Erythroblast (primary cell): ENCODE measurements at places on chromosomes 5 and 9.

GRCh38 chr9:3247211-3247610, 278.6 kb downstream of the RFX3 start:
- DNase-seq = no peak

DNA sequence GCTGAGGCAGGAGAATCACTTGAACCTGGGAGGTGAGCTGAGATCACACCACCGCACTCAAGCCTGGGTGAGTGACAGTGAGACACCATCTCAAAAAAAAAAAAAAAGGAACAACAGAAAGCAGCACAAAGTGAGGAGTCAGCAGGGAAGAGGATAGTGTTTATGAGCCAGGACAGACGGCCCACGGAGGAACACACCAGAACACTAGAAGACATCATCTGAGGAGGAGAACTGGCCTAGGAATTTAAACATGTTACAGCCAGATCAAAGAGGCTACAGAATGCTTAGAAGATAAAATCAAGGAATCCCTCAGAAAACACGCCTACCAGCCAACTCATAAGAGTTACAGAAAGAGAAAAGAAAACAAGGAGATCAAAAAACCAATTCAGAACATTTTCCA, 12.2 kb downstream of the UBAC1 start:
- no peak for DNase-seq

GRCh38 chr5:166758151-166758550, 1533.3 kb upstream of the WWC1 start:
- no peak for DNase-seq

DNA sequence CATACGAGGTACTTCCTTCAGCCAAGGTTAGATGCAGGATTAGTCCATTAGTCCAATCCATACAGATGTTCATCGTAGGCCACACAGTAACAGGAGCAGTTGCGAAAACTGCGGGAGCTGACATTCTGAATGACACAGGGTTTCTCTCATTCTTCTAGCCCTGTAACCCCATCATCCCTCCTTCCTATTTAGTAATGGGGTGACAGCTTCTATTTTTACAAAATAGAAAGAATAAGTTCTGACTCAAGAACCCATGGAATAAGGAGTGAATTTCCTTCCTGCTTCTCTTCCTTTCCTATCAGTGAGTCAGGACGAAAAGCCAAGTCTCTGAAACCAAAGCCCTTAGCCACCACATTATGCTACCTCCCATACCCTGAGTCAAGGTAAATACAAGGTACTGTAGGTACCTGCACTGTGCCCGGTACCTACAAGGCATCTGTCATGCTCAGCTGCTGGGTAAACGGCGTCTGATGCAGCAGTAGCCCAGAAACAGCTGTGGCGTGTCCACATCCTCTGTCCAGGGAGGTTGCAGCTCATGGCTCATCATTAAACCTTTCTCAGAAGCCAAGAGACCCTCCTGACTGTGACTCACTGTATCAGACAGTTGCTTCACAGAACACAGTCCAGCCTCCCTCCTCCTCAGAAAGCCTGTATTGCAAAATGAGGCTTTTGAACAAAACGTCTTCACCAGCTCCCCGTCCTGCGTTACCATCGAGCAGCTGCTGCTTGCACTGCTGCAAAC, 84.2 kb downstream of the ESM1 start:
- DNase-seq = no peak
